ENCODE measurements at places on chromosomes 11 and 22.
A peak's percentile ranks its signal among the peaks of the same experiment; 100 is the strongest.

- no peak for DNase-seq
Observed at GRCh38 chr11:65169164-65169641, 830 bp upstream of the SPDYC start.

DNA sequence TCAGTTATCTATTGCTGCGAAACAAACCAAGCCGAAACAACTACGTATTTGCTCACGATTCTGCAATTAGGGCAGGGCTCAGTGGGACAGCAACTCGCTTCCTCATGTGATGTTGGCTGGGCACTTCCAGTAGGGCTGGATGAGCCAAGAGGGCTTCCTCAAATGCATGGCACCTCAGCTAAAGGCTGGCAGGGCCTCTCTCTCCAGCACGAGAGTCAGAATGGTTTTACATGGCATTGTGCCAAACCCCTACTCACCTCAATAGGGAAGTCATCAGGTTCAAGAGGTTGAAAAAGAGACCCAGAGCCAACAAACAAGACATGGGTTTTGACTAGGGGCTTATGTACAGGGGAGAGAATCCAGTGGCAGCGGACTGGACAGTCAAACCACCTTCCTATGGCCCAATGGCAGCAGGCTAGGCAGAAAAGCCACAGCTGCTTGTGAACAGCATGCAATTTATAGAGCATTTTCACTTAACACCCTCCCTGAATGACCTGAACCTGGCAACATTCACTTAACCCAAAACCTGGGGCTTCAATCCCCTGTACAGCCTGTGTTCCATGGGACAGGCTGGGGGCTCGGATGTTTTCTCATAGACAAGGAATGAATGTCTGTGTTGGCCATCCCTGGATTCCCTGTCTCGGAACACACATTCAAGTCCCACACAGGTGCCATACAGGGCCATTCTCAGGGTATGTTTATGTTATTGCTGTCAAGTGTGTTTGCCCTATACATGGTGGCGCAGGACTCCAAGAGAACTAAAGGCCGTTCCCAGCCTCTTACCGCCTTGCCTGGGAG, 154.2 kb upstream of the NAV2 start:
- no peak for DNase-seq

GRCh38 chr11:16511116-16512114, 155.1 kb upstream of the SOX6 start:
- DNase-seq: no peak

DNA sequence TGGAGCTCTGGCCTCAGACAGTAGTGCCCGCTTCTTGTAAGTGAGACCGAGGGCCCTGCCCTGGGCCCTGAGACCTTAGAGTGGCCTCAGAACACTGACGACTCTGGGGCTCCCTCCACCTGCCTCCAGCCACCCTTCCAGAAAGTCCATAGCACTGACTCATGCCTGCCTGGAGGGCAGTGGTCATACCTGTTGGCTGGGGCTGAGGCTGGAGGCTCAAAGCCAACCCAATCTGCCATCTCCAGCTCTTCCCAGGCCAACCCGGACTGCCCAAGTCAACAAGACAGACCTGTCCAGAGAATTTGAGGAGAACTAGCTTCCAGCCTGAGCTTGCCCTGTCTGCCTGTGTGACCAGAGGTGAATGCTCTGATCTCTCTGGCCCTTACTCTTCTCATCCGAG, 66.9 kb upstream of the TTLL12 start:
- no peak for DNase-seq

GRCh38 chr11:130262424-130262823, 52.3 kb downstream of the ZBTB44 start:
- DNase-seq: no peak

- DNase-seq: no peak
Observed at GRCh38 chr11:119744577-119744976, 15.6 kb upstream of the NECTIN1 start.

DNA sequence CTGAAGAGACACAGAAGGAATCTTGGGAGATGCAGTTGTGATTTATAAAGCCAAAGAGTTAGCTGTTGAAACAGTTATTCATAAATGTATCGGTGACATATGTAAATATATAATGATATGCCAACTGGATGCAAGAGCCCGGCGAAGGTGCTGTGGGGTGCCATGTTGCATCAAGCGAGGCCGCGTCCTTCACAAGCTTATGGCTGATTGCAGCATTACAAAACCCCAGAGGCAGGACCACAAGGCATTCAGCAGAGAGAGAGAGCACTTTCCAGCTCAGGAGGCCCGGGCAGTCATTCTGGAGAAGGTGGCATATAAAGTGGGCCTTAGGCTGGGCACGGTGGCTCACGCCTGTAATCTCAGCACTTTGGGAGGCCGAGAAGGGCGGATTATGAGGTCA, 65.6 kb downstream of the LARGE1 start:
- DNase-seq: no peak

DNA sequence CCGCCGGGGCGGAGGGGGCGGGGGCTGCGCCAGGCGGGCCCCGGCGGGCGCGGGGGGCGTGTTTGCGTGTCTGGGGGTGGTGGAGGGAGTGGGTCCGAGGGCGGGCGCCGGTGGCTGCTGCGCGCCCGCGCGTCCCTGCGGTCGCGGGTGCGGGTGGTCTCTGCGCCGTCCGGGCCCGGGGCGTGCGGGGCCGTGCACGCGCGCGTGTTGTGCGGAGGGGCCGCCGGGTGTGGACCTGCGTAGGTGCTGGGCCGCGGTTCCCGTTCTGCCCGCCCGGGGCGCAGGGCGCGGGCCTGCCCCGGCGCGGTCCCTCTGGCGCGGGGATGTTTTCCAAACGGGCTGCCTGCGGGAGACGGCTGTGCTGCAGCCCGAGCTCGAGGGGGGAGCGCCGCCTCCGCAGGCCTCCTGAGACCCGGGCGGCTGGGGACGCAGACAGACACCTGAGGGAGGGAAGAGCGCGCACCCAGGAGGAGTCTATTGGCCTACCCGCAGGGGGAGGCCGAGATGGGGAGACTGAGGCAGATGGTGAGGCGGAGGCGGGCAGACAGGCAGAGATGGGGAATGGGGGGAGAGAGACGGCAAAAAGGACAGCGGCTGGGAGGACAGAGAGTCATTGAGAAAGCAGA, 442 bp downstream of the PELI3 start:
- peak; percentile 19 for DNase-seq

- DNase-seq: peak; percentile 56
Observed at GRCh38 chr11:119284344-119285157, 32.4 kb downstream of the MCAM start.

DNA sequence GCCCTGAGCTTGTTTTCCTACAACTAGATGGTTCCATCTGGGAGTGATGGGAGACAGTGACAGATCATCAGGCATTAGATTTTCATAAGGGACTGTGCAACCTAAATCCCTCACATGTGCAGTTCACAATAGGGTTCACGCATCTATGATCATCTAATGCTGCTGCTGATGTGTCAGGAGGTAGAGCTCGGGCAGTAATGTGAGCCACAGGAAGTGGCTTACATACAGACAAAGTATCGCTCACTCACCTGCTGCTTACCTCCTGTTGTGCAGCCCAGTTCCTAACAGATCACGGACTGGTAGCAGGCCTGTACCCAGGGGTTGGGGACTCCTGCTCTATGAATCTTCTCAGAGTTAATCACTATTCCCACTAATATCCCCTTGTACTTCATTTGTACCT, 12.4 kb downstream of the AAMDC start:
- no peak for DNase-seq

- DNase-seq: peak; percentile 38
Observed at GRCh38 chr22:42648368-42649245, 585 bp downstream of the CYB5R3 start.

DNA sequence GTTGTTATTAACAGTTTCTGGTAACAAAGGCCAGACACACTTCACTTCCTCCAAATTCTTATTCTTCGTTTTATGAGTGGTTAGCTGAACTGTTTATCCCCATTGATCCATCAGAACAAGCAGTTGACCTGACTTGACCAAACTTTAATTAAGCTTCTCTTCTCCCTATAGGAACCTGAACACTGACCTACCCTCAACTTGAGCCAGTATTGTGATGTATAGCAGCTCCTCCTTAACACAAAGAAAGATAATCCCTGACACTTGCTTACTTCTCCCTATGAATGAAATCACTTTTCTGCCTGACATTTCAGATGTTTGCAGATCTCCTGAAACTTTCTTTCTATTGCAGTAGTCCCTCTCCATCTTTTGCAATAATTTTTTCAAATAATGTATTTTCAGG, 41.9 kb downstream of the ANO5 start:
- DNase-seq: no peak

GRCh38 chr11:129331217-129331616, 44.4 kb upstream of the BARX2 start:
- no peak for DNase-seq

- DNase-seq: no peak
Observed at GRCh38 chr11:23310276-23310675, 450.0 kb upstream of the CCDC179 start.

DNA sequence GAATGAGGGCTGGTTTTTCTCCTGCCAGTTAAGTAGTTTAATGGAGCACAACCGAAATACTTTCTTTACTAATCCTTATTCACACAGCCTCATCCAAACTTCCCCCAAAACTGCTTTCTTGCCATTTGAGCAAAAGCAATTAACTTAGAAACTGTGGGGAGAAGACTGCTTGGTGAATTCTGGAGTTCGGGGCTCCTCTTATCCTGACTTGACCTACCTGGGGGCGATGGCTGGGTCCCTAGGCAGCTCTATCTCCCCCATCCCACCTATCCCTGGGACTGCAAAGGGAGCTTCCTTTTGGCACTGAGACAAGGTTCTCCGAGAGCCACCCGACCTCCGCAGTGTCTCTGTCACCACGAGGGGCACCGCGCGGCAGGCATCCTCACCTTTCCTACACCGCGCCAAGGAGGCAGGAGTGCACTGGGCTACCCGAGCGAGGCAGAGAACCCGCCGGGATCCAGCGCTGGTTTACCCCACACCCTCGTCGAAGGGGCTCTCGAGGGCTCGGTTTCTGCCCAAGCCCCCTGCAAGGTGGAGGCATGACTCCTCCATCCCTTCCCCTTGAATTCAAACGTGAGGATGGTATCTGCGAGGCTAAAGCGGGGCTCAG, 759 bp downstream of the DESI1 start:
- peak; percentile 58 for DNase-seq

GRCh38 chr11:69718147-69718546, 14.3 kb upstream of the FGF19 start:
- DNase-seq: peak; percentile 36

DNA sequence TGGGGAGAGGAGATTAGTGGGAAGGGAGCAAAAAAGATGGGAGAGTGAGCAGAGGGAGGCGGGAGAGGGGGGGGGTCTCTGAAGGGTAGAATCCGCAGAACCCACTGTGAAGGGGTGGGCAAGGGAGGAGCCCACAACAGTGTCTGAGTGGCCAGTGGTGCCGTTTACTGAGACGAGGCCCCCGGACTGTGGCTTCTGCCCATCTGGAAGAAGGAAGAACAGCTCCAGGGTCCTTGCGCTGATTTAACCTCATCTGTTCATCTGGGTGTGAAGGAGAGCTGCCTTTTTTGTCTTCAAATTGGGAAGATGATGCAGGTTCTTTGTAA, 45.7 kb upstream of the ANO1 start:
- no peak for DNase-seq

- DNase-seq: no peak
Observed at GRCh38 chr11:40391679-40392078, 1067.8 kb downstream of the LRRC4C start.

GRCh38 chr11:34343153-34343552, 14.7 kb downstream of the ABTB2 start:
- DNase-seq: no peak

DNA sequence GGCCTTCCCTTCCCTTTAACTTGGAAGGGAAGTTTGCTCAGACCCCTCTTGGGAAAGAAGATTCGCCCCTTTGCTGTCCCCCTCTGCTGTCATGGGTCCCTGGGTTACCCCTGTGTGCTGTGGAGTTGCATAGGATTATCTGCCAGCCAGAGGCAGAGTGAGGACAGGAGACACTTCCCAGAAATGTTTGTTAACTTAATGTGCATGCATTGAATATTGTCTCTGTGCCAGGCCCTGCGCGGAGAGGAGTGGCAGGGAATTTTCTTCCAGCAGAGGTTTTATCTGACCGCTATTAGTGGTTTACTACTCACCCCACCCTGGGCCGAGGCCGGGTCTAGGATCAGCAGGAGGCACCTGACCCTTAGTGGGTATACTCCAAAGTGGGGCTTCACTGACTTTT, 894.8 kb downstream of the TBC1D22A start:
- DNase-seq: no peak

DNA sequence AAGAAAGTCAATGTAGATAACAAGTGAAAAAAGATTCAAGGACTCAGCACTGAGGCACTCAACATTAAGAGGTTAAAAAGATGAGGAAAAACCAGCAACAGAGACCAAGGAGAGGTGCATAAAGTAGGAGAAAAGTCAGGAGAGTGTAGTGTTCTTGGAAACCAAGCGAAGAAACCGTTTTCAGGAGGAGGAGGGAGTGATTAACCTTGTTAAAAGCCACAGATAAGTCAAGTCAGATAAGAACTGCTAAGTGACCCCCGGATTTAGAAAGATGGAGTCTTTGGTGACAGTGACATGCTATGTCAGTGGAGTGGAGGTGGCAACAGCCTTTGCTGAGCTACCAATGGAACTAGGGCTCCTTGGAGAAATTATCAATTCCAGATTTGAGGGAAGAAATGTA, 13.9 kb upstream of the NARS2 start:
- DNase-seq: no peak

- no peak for DNase-seq
Observed at GRCh38 chr11:94203070-94203469, 74.4 kb downstream of the PANX1 start.

DNA sequence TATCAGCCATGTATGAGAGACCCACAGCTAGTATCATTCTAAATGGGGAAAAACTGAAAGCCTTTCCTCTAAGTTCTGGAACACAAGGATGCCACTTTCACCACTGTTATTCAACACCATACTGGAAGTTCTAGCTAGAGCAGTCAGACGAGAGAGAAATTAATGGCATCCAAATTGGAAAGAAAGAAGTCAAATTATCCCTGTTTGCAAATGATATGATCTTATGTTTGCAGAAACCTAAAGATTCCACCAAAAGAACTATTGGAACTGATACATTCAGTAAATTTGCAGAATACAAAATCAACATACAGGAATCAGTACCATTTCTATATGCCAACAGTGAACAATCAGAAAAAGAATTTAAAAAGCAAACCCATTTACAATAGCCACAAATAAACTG, 226.0 kb downstream of the TRPC6 start:
- no peak for DNase-seq

GRCh38 chr11:123454060-123454651, 24.1 kb downstream of the GRAMD1B start:
- peak; percentile 96 for DNase-seq

DNA sequence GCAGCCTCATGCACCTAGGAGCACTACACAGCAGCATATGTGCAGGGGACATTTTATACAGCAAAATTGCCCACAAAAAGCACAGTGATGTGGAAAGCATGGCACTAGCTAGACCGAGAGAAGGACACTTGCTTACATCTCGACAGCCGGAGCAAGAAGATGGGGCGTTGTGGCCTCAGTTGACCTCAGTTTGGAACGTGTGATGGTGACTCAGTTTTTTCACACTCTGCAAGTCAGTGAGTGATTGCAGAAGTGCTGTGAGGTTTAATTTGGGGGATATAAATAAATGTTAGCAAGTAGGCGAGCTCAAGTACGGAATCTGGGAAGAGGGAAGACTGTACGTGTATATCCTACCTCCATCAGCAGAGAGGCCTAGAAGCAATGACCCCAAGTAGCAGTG, 23.3 kb downstream of the LRP5 start:
- peak; percentile 26 for DNase-seq

Data from activated CD4-positive, alpha-beta T cell treated with anti-CD3 and anti-CD28 coated beads, Interleukin-10, Interleukin-2, amounts not matched to agents 100 ng/mL and 50 ng/mL, durations not matched to agents 16 hours and 8 hours (primary cell).